ENCODE measurements at places on chromosomes 4 and X.
A peak's percentile ranks its signal among the peaks of the same experiment; 100 is the strongest.

DNA sequence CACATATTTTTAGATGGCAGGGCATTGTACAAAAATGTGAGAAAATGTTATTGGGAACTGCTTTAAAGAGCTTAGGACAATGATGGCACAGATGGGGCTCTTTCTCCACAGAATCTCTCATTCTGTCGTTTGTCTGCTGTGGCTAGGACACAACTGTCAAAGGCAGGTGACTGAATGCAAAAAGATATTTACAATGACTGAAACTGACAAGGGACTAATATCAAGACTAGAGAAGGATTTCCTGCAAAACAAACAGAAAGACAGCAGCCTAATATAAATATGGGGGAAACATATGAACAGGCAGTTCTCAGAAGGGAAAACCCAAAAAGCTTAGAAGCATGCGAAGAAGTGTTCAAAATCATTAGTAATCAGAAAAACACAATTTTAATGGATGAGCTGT is 177.5 kb upstream of the AFF2 start:
- no peak for DNase-seq

- DNase-seq = no peak
Measured at GRCh38 chr4:48329193-48329592, 12.1 kb upstream of the SLAIN2 start.

- DNase-seq = no peak
Measured at GRCh38 chrX:97494756-97495372, 611.2 kb downstream of the RPA4 start.

- no peak for DNase-seq
Measured at GRCh38 chrX:66053414-66053813, 13.5 kb upstream of the VSIG4 start.

GRCh38 chr4:171721937-171722336 is 91.3 kb upstream of the GALNTL6 start:
- DNase-seq = no peak

DNA sequence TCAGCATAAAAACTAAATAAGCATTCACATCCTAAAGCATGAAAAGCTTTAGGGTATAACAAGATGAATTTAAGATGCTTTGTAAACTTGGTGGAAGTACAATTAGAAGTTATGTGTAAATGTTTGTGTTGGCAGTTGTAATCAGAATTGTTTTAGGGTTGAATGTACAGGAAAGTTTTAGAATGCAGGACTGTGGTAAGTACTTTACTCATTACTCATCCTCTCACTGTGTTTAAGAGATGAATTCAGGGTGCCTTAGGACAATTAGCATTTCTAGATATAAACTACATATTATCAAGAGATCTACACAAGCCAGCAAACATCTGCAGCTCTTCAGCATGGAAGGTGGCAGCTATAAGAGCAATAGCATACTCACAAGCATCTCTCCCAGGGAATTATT is 77.5 kb upstream of the ELOVL6 start:
- DNase-seq = no peak

- no peak for DNase-seq
Measured at GRCh38 chrX:10714531-10714930, 94.1 kb upstream of the MID1 start.

- DNase-seq = no peak
Measured at GRCh38 chr4:10879411-10880110, 195.0 kb upstream of the CLNK start.

DNA sequence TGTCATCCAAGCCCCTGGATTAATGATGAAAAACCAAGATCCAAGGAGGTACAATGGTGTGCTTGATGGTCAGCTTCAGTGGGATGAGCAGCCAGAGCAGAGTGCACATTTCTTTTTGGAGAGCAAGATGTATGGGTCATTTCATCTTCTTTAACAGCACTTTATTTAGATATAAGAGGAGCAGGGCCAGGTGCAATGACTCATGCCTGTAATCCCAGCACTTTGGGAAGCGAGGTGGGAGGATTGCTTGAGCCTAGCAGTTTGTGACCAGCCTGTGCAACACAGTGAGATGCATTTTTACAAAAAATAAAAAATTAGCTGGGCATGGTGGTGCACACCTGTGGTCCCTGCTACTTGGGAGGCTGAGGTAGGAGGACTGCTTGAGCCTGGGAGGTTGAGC is 45.3 kb upstream of the MAP3K15 start:
- no peak for DNase-seq

DNA sequence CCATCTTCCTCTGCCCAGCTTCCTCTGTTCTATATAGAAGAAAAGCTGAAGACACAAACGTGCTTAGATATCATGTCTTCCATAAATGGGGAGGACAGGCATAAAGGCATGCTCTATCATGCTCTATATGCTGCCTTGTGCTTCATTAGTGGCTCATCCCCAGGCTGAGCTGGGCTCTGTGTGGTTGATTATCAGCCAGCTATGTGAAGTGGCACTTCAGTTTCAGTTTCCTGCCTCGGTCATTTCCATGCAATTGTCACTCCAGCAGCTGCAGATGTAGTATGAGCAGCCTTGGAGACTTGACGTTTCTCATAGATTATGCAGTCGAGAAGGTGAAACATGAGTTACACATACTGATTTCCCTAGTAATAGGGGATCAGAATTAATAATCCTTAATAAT is 106.2 kb downstream of the SYTL5 start:
- no peak for DNase-seq

GRCh38 chr4:76902233-76902890 is 4.4 kb upstream of the SOWAHB start:
- no peak for DNase-seq

DNA sequence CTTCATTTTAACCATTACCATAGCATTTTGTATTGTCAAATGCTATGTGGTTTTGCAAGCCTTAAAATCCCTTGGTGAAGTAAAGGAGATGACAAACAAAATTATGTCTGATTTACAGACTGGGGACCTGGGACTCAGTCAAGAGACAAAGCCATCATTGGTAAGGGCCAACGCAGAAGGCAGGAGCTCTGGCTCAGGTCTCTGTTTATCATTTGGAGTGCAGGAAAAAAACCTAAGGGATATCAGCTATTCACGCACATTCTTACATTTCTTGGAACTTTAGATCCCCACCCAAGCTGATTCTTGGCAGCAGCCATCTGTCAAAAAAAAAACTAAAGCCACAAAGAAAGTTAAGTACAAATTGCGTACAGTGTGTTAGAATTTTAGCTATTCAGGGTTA is 731.9 kb downstream of the STPG2 start:
- DNase-seq = no peak

DNA sequence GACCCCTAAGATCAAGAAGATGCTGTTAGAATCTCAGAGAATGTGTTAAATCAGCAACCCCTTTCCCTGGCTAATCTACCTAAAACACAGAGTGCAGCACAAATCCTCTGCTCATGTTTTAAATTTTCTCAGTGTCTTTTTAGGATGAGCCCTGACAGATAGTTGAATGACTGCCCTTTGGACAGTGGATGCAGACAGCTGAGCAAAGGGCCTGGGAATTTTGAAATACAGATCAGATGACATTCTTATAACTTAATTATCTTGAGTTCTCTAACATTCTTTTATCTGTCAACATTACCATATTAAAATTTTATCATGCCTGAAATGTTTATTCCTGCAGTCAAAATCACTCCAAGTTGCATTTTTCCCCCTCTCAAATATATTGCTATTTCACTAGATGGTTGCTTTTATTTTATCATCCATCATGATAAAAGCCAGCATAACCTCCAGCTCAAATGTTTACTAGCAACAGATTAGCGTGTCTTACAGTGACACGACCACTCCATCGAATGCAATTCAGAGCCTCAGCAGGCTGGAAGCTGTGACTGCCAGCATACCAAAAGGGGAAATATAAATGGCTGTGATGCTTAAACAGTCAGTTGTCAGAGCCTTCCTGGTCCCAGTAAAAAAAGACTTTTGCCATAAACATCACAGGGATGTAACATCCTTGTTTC is 22.8 kb upstream of the ARHGAP24 start:
- no peak for DNase-seq

DNA sequence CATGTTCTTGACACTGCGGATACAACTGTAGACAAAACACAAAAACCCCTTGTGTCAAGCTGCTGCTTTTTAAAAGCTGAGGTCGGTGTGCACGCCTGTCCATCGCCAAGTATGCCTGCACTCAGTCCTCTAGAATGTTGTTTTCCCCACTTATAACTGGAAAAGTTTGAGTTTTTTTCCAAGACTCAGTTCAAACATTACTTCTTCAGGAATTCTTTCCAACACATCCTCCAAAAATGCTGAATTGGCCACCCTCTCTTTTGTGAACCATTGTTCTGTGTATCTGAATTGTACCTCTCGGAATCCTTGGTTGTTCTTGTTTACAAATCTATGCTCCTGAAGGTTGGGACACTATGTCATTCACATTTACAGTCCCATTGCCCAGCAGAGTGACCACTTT is 94.6 kb downstream of the REELD1 start:
- no peak for DNase-seq

DNA sequence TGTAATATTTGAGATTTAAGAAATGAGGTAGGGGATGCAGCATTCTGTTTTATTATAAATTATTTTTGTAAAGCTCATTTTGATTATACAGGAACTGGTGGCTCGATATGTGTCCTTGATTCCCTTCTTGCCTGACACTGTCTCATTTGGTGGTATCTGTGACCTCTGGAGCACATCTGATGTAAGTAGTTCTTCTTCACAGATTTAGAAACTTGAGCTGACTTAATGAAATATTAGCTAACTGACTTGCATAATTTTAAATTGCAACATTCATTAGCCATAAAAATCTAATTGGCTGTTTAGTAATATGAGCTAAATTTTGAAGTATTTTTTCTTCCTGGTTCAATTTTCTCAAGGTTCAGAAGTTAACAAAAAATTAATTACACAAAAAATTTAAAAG is 69.1 kb downstream of the FBXL5 start:
- no peak for DNase-seq

- DNase-seq = no peak
Measured at GRCh38 chrX:132216806-132217202, 2.4 kb downstream of the RAP2C start.

GRCh38 chr4:93870876-93871458 is 42.4 kb downstream of the ATOH1 start:
- no peak for DNase-seq

- peak; percentile 9 for DNase-seq
Measured at GRCh38 chrX:19593690-19594089, 78.4 kb upstream of the MAP3K15 start.

DNA sequence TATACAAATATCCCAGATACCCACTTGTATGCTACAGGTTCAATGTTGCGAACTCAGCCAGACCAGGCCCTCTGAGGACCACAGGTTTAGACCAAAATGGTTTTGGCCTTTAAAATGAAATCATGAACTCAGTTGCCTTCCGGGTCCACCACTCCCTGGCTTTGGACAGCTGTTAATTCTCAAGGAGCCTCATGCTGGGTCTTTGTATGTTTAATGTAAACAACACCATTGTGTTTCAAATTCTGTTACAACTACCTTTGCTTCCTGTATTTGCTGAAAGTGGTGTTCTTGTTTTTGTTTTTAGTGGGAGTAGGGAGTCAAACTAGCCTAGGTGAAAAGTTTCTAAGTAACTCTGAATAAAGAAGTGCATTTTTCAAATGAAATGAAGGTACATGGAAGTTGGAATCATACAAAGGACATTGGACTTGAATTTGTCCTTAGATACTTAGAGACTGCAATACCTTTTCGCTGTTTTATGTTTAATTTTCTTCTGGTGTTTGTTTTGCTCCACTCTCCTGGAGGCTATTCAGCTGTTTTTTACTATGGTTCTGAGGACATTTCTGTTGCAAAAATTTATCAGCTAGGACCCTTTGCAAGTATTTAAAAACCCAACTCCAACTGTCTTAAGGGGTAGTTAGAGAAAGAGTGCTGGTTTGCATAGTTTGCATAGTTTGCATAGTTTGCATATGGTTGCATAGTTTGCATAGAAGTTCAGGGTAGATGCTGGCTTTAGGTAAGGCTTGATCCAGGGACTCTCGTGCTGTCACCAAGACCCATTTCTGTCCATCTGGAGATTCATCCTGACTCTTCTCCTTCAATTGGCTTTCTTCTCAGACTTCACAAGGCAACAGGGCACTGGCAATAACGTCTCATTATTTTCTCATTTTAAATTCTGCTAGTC is 70.1 kb downstream of the MID1IP1 start:
- no peak for DNase-seq

DNA sequence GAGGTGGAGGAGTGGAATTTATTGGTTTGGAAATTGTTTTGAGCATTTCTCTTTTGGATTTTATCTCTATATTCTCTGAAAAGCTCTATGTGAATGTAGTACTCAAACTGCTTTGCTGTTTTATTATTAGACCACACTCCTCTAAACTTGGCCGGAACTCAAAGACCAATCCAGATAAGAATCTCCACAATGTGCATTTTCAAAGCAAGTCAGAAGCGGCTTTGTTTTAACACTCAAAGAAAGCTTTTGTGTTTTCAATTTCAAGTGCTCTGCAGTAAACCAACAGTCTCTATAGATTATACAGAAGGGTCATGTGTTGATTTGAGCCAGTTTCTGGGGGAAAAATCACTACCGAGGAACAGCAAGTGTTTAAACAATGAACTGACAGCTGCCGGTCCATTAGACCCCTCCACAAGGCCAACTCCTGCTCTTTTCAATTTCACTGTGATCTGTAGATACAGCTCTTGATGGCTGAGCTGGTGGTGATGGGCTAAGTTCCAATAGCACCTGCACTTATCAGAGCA is 79.4 kb downstream of the FTHL17 start:
- DNase-seq = no peak

DNA sequence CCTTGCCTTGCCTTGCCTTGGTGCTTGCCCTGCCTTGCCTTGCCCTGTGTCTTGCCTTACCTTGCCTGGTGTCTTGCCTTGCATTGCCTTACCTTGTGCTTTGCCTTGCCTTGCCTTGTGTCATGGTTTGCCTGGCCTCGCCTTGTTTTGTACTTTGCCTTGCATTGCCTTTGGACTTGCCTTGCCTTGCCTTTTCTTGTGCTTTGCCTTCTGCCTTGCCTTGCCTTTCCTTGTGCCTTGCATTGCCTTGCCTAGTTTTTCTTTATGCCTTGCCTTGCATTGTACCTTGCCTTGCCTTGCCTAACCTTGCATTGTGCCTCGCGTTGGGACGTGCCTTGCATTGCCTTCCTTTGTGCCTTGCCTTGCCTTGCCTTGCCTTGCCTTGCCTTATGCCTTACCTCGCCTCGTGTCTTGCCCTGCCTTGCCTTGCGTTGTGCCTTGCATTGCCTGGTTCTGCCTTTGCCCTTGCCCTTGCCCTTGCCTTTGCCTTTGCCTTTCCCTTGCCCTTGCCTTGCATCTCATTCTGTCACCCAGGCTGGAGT is 82.8 kb downstream of the TAB3 start:
- no peak for DNase-seq

GRCh38 chrX:1534301-1535168 is 2.5 kb downstream of the P2RY8 start:
- no peak for DNase-seq

DNA sequence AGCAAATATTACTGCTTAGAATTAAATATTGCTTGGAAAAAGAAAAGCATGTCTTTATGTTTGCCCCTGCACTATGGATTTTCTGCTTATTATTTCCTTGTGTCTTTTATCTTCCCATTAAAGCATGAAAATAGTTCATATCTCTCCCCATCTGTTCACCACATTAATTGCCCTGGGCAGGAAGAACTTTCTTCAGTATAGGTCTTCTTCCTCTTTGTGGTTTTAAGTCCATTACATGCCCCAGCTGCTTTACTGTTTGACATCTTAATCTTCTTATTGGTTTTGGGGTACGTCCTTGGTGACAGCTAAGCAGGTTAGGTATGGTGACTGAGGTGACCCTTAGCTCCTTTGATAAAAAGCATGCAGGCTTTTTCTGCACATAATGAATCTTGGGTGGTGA is 157.3 kb downstream of the AASDH start:
- DNase-seq = no peak
